ENCODE measurements at places on chromosomes 6 and 20.

- DNase-seq = no peak
These were observed 243.8 kb upstream of the EPHA7 start for GRCh38 chr6:93663111-93663510.

DNA sequence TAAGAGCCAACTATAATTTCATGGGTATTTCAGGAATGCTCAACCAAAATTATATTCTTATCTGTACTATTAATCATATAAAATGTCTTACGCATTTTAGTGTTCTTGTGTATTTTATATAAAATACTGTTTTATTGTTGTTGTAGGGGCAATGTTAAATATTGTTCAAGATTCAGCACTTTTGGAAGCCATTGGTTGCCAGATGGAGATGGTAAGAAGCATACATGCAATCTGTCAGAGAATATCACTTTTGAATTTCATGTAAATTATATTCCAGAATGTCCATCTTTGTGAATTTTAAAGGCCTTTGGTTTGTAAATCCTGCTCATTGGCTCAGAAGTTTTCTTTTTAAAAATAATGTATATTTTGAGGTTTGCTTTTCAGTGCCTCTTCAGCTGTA, 50.0 kb upstream of the ADIG start:
- no peak for DNase-seq

DNA sequence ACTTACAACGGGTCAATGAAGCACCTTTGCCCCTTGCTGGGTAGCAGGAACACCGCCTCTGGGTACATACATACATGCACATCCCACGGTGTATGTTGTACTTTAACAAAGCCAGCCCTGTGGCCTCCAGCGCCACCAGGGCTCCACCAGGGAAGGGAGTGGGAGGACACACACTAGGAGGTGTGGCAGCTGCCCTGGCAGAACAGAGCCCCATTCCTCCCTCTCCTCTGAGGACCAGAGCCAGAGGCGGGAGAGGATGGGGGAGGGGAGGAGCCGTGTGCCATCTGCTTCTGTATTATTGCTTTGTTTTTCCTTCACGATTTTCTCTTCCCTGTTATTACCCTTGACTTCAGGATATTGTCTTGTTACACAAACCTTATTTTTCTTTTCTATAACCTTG, 105.8 kb upstream of the TRAF3IP2 start:
- DNase-seq = no peak

DNA sequence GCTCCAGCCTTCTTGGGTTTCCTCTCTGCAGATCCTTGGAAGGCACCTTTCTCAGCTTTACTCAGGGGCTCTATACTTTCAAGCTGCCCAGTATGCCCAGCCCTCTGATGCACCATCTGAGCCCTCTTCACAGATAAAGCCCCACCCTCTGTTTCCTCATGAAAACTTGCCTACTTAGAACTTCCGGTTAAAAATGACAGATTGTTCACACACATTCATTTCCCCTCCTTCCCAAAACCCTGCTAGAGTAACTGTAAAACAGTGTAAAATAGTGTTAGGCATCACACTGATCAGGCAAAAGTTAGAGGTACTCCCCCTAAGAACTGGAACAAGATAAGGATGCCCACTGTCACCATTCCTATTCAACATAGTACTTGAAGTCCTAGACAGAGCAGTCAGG, 14.0 kb upstream of the GCM1 start:
- no peak for DNase-seq

DNA sequence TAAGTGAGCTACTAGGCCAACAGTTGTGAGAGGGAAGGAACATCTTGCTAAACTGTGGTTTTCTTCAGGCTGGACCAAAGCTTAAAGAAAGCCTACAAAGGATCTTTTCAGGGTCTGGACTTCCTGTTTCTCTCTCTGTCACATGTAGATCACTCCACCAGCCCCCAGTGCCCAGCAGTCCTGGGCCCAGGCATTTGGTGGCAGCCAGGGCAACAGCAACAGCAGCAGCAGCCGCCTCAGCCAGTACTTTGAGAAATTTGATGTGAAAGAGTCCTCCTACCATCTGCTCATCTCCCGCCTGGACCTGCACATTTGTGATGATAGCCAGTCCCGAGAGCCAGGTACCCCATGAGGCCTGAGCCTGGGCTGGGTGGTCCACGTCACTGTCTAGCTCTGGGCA, 44.1 kb downstream of the BLTP3A start:
- no peak for DNase-seq

Measured in AG04450 (cell line).